ENCODE measurements at places on chromosomes 7 and 10.

DNA sequence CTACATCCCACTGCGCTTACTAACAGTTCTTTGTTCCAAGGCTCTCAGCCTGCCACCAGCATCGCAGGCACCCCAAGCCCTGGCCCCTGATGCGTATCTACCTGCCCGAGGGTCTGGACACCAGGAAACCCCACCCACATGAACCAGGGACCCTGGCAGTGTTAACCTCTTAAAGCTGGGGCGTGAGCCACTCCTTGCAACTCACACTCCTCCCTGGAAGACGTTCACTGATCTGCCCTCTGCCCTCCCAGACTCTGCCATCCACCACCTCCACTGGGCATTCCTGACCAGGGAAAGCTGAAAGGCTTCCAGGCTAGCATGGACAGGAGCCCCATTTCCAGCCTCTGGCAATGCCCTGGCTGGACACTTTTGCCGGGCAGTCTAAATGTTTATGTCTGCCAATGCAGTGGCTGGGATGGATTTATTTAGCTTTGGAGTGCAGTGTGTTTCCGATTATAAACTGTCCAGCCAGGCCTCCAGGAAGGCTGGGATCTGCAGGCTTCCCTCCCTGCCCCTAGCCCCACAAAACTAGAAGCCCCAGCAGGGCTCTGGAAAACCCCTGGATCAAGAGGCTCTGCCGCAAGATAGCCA is 117.5 kb downstream of the NEURL1 start:
- no peak for DNase-seq

DNA sequence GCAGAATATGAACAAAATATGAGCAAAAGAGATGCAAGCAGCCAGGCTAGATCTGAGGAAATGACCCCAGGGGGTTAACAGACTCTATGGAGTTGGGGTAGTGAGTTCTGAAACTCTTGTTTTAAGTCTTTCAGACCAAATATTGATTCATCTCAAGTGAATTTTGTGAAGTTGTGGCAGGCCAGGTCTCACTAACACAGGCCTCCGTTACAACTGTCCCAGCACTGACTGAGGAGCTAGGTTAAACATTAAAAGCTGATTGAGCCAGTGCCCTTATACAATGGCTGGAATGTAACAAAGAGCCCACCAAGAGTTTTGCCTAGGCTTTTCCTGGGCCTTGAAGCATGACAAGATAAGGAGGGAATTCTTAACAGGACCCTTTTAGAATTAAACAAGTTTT is 192.3 kb upstream of the STK17A start:
- DNase-seq, result no peak

GRCh38 chr7:100824499-100825214 is 2.7 kb downstream of the EPHB4 start:
- no peak for DNase-seq

GRCh38 chr7:30817371-30817767 is 46.2 kb downstream of the MINDY4 start:
- DNase-seq, result no peak

DNA sequence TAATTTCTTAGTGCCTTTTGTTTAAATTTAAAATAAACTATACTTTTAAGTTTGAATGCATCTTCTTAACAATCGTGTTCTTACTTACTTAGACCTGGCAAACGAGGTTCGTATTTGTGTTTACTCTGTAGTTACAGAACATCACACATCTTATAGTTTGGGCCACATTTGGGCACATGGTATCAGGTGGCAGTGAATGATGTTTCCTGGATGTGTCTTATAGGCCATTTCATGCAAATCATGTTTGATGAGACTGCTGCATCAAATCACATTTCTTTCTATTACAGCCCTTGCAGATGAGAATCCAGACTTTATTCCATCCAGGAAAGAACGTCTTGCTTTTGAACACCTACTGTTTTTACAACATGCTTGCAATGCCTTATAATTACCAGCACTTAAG is 78.5 kb downstream of the RBM33 start:
- no peak for DNase-seq

- DNase-seq, result no peak
Observed at GRCh38 chr10:18005445-18005780, 53.7 kb downstream of the SLC39A12 start.

DNA sequence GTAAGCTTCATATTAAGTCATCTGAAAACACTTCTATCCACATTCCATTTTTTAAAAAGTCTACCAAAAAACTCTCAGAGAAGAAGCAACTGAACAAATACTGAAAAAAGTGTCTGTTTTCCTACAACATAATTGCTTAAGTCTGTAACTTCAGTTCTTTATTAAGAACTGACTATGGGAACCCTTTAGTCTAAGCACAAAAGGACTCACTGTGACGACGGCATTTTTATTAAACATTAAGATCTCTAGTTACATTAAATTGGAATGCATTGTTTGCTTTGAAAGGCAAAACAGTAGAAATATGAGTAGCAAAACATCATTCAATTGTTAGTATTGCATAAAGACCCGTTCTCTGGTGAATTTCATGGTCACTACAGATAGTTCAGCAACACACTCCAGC is 5.8 kb upstream of the FAM3C start:
- no peak for DNase-seq

DNA sequence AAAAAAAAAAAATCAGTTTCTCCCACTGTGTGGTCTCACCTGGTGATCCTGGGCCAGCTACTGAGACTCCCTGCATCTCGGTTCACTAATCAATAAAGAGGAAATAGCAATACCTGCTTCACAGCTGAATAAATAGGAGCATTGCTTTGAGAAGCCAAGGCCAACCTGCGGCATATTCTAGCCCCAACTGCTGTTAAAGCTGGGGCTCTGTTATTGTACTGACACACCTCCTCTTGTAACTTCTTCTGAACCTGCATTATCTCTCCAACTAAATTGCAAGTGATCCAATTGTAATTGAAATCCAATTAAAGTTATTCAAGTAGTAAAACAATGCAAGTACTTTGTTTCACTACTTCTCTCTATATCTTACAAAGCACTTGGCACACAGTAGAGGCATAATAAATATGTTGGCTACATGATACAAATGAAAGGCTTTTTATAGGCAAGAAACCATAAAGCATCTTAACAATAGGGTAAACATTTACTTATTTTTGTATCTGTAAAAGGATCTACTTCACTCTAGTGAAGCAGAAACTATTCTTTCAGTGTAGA is 38.4 kb downstream of the AMPH start:
- no peak for DNase-seq

DNA sequence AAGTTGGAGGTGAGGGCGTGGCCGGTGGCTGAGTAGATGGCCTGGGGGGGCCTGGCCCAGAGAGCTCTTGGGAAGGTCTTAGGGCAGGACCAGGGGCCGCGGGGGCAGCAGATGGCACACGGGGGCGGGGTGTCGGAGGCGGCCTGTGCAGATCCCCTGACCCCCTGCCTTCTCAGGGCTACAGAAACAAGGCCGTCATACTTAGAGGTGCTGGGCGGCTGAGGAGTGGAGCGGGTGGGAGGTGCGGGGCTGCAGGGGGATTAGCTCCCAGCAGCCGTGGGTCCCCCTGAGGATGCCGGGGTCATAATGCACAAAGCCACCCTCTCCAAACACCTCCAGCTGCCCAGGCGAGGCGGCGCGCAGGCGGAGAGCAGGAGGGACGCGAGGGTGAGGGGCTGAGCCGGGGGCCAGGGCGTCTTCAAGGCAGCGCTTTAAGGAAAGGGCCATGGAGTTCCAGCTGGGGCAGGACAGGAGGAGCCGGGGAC is 40.4 kb upstream of the ZNF32 start:
- no peak for DNase-seq

- DNase-seq, result no peak
Observed at GRCh38 chr10:131670341-131670740, 230.5 kb upstream of the PPP2R2D start.

GRCh38 chr10:91575044-91575610 is 57.7 kb downstream of the PPP1R3C start:
- DNase-seq, result no peak

- DNase-seq, result no peak
Observed at GRCh38 chr10:131117416-131118212, 193.9 kb downstream of the TCERG1L start.

GRCh38 chr7:114931656-114932011 is 9.7 kb downstream of the MDFIC start:
- no peak for DNase-seq

GRCh38 chr10:58219875-58220274 is 47.8 kb downstream of the IPMK start:
- no peak for DNase-seq

- DNase-seq, result no peak
Observed at GRCh38 chr10:24579906-24580305, 143.8 kb downstream of the ARHGAP21 start.

DNA sequence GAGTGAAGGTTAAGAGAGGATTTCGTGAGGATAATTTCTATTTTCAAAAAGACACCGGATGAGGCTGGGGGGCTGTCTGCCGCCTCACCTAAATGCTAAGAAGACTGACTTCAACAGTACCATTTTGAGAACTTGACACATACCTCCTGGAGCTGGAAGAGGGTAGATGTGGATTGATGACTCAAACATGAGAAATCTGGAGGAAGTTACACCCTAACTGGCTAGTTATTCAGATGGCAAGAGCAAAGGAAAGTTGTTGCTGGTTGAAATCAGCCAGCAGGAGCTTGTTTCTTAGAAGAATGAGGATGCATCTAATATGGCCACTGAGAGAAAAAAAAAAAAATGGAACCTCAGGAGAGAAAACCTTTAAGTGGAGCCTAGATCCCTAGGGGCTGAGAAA is 76.2 kb upstream of the KIAA1217 start:
- no peak for DNase-seq

- no peak for DNase-seq
Observed at GRCh38 chr7:151689196-151689971, 169.7 kb upstream of the RHEB start.

GRCh38 chr7:10696064-10696463 is 277.6 kb upstream of the PHF14 start:
- no peak for DNase-seq

- DNase-seq, result no peak
Observed at GRCh38 chr7:15684871-15685270, 1.6 kb downstream of the MEOX2 start.

DNA sequence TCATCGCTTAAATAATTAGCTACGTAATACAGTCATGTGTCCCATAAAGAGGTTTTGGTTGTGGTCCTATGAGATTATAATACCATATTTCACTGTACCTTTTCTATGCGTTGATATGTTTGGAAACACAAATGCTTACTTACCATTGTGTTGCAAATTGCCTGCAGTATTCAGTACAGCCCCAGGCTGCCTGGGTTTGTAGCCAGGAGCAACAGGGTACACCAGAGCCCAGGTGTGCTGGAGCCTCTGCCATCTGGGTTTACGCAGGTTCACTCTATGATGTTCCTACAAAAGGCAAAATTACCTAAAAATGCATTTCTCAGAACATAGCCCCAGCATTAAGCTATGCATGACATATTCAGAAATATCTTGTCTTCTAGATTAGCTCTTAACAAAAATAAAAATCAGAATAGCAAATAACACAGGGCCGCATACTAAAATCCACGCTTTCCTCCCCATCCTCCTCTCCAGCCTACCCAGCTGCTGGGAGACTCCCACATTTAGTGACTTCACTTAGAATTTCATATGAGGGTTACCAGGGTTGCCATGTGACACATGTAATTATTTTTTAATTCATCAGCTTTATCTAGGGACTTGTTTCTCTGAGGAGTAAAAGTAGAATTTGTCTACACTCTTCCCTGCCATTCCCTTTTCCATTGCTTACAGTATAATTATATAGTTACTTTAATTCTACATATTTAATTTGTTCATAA is 559.0 kb upstream of the ADARB2 start:
- DNase-seq, result no peak

- DNase-seq, result no peak
Observed at GRCh38 chr7:14842523-14842922, 60.0 kb downstream of the DGKB start.

DNA sequence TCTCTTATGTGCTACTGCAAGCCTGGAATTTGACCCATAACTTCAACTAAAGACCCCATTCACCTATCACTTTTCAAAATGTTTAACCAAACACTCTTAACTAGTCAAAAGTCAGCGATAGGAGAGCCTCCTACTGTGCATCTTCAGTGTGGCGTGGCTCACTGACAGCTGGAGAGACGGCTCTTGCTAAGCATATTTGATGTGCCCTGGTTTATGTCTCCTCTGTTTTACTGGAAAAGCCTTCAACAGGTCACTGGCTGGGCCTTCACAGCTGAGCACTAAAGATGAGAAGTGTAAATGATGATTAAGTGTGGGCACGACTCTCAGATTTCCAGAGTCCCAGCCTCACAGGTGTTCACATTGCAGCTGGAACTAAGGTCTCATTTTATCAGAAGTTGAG is 472.1 kb downstream of the SEMA3D start:
- no peak for DNase-seq

- no peak for DNase-seq
Observed at GRCh38 chr10:77091597-77092165, 545.9 kb downstream of the KCNMA1 start.

- DNase-seq, result no peak
Observed at GRCh38 chr7:5050676-5051075, 5.0 kb downstream of the RBAK start.

DNA sequence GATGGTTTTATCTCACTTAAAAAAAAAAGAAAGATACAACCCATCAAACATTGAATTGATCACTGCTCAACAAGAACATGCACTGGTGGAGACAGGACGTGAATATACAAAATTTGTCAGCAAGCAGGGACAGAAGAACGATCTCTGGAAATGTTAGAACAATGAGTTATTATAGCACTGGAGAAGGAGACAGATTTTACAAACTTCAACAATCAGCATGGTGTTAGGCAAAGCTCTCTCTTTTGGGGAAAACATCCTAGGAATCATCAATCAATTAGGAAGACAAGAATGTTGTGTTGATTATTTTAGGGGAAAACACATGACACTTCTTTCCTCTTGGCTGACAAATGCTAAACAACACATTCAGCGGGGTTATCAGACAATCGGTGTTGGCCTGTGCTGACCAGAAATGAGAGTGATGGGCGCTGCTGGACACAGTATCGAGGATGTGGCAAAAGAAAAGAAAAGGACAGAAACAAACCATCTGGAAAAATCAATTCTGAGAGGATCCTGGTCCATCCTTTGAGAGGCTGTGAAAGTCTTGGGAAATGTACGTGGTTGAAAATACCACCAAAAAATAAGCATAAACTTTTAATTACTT is 103.9 kb downstream of the RAPGEF5 start:
- no peak for DNase-seq

DNA sequence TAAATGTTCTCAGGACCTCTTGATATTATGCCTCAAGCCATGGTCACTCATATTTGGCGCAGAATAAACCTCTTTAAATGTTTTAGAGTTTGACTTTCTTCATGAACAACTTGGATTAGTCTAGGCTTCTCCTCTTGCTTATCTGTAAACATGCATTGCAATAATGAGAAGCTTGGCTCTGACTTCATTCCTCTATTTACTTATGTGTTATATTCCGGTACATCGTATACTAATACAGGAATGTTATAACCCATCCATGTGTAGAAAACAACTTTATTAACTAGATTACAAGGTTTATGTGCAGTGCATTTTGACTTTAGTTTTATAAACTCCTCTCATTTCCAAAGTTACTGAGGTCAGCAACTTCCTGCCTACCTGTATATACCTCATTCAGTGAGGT is 944.3 kb upstream of the GHITM start:
- DNase-seq, result no peak

GRCh38 chr7:128792471-128793180 is 858 bp downstream of the CCDC136 start:
- no peak for DNase-seq

All from stimulated activated CD8-positive, alpha-beta memory T cell treated with anti-CD3 and anti-CD28 coated beads, Interleukin-4, amount 100 ng/mL, for 4 hours (primary cell).